LHCN-M2 (cell line): ENCODE measurements at places on chromosomes 12 and 14. TPM values are rescaled to one million over a fixed set of nuclear protein-coding genes. Genes with fewer than 3 reads are reported as not detected.

DNA sequence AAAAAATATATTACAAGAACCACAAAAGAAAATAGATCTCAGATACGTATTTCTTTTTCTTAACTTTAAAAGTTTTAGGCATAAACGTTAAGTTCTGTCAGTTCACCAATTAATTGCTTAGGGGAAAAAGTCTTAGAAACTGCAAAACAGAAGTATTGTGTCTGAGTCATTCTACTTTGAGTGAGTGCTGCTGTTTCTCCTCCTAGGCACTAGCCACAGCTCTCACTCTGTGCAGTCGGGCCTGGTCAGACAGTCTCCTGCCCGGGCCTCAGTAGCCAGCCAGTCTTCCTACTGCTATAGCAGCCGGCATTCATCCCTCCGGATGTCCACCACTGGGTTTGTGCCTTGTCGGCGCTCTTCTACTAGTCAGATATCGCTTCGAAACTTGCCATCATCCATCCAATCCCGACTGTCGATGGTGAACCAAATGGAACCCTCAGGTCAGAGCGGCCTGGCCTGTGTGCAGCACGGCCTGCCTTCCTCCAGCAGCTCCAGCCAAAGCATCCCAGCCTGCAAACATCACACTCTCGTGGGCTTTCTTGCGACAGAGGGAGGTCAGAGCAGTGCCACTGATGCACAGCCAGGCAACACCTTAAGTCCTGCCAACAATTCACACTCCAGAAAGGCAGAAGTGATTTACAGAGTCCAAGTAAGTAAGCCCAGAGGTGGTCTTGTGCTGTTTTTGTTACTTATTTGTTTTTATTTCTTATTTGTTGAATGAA lies 201.3 kb downstream of the PCNX1 start:
- no peak for DNase-seq

- DNase-seq, result no peak
Observed at GRCh38 chr14:98227727-98228111, 1044.3 kb downstream of the BCL11B start.

- DNase-seq, result no peak
Observed at GRCh38 chr14:81519200-81520011, 14.2 kb downstream of the SEL1L start.

DNA sequence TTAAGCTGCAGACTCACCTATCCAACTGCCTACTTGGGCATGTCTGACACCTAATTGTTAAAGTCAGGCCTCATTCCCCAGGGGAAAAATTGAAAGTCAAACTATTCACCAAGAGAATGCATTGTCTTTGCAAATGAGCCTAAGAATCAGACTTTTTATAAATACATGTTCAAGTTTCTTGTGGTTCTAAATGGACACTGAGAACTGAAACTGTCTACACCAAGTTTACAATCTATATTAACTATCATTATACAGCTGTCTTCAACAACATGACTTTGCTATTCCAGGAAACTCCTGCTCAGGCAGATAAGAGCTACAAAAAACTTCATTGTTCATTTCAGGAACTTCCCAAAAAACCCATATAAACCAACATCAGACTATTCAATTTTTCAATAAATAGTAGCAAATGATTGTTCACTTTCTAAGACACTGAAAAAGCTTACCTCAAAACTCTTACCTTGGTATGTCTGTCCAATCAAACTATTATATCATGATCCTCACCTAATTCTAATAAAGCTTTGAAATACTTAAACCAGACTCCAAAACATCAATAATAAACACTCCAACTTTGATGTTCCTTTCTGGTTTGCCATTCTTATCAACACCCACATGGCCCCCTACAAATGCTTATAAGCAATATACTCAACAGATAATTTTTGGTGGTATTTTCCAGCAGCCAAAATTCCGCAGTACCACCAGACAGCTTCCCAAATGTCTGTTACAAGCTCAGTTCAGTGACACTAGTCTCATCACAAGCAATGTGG lies 24.2 kb downstream of the CDK17 start:
- no peak for DNase-seq

DNA sequence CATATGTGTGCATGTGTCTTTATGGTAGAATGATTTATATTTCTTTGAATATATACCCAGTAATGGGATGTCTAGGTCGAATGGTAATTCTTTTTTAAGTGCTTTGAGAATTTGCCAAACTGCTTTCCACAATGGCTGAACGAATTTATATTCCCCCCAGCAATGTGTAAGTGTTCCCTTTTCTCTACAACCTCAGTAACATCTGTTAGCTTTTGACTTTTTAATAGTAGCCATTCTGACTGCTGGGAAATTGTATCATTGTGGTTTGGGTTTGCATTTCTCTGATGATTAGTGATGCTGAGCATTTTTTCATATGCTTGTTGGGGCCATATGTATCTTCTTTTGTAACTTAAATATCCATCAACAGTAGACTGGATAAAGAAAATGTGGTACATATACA lies 9.4 kb downstream of the OR6C68 start:
- no peak for DNase-seq

DNA sequence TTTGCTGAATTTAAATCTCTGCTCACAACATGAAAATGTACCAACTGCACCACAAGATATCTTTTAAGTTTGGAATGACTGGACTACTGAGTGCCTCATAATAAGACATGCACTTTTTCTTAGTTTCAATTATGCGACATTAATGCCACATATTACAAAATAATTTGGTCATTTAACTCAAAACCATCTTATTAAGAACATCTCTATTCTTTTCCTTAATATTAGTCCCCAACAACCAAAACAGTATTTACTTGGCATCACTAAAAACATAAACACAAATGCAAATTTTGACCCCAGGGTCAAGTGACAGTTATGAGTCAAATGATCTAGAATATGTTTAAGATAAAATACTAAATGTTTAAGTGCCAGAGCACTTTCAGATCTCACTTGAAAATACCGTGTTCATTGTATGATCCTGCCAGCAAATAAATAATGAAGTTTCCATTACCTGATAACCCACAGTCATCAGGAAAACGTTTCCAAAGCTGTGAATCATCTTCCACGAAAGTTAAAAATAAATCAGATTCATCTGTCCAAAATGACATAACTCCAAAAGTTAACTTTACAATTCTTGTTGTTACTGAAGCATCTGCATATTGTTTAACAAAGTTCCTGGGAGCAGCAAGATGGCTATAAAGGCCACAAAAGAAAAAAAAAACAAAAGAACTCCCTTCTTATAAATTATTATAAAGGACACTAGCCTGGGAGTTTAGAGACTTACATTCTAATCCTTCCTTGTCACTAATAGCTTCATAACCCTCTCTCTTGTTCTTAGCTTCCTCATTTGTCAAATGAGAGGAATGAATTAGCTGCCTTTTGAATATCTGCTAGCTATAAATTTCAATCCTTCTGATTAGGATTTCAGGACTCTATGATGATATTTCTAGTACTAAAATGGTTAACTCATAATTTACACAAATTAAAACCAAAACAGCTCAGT lies 30.5 kb upstream of the AP4S1 start:
- DNase-seq, result peak; percentile 53

- DNase-seq, result peak; percentile 4
Observed at GRCh38 chr12:120497524-120498150, 1.7 kb downstream of the DYNLL1 start.

- no peak for DNase-seq
Observed at GRCh38 chr14:69838881-69839416, 40.3 kb upstream of the SMOC1 start.

DNA sequence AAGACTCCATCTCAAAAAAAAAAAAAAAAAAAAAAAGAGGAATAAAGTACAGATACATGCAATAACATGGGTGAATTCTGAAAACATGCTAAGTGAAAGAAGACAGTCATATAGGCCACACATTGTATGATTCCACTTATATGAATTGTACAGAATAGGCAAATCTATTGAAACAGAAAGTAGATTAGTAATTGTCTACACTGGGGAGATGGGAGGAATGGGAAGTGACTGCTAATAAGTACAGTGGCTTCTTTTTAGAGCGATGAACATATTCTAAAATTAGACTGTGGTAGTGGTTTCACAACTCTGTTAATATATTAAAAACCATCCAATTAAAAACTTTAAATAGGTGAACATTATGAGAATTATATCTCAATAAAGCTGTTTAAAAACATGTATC lies 74.4 kb downstream of the ANKS1B start:
- DNase-seq, result no peak

DNA sequence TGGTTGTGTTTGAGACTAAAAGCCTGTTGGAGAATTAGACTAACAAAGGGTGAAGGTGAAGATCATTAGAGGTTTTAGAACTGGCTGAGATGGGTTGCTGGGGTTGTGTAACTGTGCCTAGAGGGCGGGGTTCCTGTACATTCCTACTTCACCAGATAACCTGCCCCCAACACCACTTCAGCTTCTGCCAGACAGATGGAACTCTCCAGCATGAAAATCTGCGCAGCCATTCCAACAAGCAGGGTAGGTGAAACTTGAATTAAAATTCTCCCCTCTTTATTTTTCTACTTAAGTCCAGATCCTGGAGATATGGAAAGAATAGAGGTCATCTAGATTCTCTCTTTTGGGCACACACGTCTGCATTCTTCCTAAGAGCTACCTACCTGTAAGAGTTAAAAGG lies 6.0 kb downstream of the FOXG1 start:
- DNase-seq, result no peak

GRCh38 chr12:25818596-25819390 lies 139.7 kb upstream of the RASSF8 start:
- DNase-seq, result no peak

DNA sequence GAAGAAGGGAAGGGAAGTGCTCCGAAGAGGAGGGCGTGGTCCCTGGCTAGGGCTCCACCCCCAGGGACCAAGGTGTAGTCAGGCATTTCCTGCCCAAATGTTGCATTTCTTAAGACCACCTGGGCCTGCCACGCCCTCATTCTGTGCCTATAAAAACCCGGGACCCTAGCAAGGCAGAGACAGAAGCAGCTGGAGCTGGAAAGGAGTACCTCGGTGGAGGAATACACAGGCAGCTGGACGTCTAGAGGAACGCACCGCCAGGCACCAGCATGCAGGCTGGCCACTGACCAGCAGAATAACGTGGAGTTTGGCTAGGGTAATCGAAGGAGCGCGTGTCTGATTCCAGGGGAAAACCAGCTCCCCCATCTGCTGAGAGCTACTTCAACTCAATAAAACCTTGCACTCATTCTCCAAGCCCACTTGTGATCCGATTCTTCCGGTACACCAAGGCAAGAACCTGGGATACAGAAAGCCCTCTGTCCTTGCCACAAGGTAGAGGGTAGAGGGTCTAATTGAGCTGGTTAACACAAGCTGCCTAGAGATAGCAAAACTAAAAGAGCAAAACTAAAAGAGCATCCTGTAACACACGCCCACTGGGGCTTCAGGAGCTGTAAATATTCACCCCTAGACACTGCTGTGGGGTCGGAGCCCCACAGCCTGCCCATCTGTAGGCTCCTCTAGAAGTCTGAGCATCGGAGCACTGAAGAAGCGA lies 21.0 kb downstream of the CFL2 start:
- DNase-seq, result no peak

GRCh38 chr12:27966870-27967269 lies 5.7 kb downstream of the PTHLH start:
- peak; percentile 95 for DNase-seq

DNA sequence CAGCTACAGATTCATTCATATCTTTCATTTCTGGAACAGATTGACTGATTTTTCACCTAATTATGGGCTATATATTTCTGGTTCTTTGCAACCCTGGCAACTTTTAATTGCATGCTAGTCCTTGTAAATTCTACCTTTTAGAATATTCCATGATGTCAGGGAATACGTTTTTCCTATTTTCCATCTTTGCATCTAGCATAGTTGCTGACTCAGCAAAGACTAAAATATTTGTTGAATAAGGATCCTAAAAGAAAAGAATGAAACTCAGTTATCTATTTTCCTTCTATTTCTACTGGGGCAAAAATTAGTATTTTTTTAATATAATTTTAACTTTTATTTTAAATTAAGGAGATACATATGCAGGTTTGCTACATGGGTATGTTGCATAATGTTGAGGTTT lies 438.3 kb downstream of the GXYLT1 start:
- no peak for DNase-seq

DNA sequence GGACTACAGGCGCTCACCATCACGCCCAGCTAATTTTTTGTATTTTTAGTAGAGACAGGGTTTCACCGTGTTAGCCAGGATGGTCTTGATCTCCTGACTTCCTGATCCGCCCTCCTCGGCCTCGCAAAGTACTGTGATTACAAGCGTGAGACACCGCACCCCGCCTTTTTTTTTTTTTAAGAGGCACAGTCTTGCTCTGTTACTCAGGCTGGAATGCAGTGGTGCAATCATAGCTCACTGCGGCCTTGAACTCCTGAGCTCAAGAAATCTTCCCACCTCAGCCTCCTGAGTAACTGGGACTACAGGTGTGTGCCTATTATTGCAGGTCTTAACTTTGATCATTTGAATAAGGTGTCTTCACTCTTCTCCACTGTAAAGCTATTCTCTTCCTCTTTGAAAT lies 5.3 kb upstream of the GLTP start:
- DNase-seq, result no peak

KRT82 gene
- total RNA-seq, result not detected in 2 replicates

DNA sequence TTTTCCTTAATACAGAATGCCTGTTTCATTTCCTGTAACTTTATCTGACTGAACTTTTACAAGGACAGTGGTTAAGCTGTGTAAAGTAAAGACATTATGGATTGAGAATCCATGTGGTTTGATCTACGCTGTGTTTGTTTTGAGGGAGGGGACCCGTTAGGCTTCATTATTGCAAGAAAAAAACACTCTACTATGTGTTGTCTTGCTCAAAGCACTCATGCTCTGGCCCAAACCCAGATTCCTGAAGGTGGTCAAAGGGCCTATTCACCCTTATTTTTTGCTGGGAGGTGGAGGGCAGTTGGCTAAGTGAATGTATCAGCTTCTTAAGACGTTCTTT lies 11.9 kb downstream of the RNF10 start:
- DNase-seq, result no peak

TAS2R46 gene
- total RNA-seq, result 0.11 and 0.13 TPM in 2 replicates

- DNase-seq, result no peak
Observed at GRCh38 chr14:104171029-104171697, 32.8 kb downstream of the KIF26A start.

- no peak for DNase-seq
Observed at GRCh38 chr12:129052373-129052772, 199.1 kb downstream of the GLT1D1 start.

FGD6 gene
- total RNA-seq, result 0.51 and 0.92 TPM in 2 replicates

- no peak for DNase-seq
Observed at GRCh38 chr14:69481815-69482568, 2.5 kb upstream of the PLEKHD1 start.

- DNase-seq, result no peak
Observed at GRCh38 chr14:103543721-103544387, 14.9 kb downstream of the TRMT61A start.

AMN gene
- not detected in 2 replicates for total RNA-seq

RNASE7 gene
- not detected in 2 replicates for total RNA-seq

GRCh38 chr12:109968032-109968420 lies 28.1 kb downstream of the GIT2 start:
- DNase-seq, result no peak

GRCh38 chr14:34489324-34489723 lies 27.3 kb upstream of the SPTSSA start:
- peak; percentile 25 for DNase-seq

TROAP gene
- total RNA-seq, result 30.0 and 32.8 TPM in 2 replicates

KLHL33 gene
- not detected in 2 replicates for total RNA-seq

GRCh38 chr14:104034976-104035699 lies 50.4 kb upstream of the ASPG start:
- DNase-seq, result no peak

GRCh38 chr12:48938805-48939204 lies 13.5 kb upstream of the FKBP11 start:
- no peak for DNase-seq
